Esophagus squamous epithelium (tissue), 5 donors: ENCODE measurements at places on chromosomes 16 and 17.

GRCh38 chr17:77420095-77420803 is 279.5 kb downstream of the SEC14L1 start:
- DNase-seq, result no peak

GRCh38 chr16:22635357-22635761 is 124.7 kb downstream of the NPIPB5 start:
- DNase-seq, result no peak

DNA sequence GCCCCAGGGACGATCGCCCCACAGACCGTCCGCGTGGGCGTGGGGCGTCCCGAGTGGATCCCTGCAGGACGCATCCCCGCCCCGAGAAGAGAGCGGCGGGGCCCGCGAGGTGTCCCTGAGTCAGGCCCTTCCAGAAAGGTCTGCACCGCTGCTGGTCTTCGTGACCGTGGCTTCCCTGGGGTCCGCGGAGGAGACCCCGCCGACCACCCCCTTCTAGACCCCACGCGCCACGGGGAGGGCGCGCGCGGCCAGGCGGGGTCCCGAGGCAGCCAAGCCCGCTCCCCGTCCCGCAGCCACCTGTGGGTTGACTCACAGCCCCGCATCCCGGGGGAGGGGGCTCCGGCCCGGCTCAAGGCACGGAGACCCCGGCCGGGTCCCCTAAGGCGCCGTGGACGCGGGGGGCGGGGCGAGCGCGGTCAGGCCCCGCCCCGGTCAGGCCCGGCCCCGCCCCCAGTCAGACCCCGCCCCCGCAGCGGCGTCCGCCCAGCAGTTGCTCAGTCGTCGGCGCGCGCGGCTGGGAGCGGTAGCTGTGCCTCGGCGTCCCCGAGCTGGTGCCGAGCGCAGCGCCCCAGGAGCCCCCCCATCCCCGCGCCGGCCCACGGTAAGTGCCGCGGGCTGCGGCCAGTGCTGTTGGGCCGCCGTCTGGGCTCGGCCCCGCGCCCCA is at the start of gene BAIAP3:
Gene BAIAP3, plus strand, starts transcription at position 497 of the 664 bp plus-strand sequence. CDS start 4,905 bp downstream, outside the sequence.
- no peak for DNase-seq

DNA sequence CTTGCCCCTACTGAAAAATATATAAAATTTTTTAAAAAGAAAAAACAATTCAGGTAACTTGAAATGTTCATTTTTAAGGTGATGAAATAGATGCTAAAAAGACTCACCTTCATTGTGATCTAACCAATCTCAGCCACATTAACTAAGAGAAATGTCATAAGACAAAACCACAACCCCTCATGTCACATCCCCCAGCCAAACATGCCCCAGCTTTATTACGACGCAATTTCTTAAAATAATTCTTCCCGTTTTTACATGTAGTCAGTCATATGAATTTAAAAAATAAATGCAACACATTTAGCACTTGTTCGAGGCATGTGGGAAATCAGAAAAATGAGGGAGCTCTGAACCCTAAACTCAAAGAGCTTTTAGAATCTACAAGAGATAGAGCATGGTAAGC is 9.5 kb downstream of the AMFR start:
- DNase-seq, result no peak

- DNase-seq, result no peak
Observed at GRCh38 chr16:49700251-49701064, 155.5 kb downstream of the ZNF423 start.

- no peak for DNase-seq
Observed at GRCh38 chr16:30927789-30928378, 4.5 kb downstream of the FBXL19 start.

GRCh38 chr17:83151442-83152226 is 72.2 kb downstream of the METRNL start:
- no peak for DNase-seq

- DNase-seq, result peak; percentile 64
Observed at GRCh38 chr17:68205251-68205807, 42.5 kb upstream of the AMZ2 start.

DNA sequence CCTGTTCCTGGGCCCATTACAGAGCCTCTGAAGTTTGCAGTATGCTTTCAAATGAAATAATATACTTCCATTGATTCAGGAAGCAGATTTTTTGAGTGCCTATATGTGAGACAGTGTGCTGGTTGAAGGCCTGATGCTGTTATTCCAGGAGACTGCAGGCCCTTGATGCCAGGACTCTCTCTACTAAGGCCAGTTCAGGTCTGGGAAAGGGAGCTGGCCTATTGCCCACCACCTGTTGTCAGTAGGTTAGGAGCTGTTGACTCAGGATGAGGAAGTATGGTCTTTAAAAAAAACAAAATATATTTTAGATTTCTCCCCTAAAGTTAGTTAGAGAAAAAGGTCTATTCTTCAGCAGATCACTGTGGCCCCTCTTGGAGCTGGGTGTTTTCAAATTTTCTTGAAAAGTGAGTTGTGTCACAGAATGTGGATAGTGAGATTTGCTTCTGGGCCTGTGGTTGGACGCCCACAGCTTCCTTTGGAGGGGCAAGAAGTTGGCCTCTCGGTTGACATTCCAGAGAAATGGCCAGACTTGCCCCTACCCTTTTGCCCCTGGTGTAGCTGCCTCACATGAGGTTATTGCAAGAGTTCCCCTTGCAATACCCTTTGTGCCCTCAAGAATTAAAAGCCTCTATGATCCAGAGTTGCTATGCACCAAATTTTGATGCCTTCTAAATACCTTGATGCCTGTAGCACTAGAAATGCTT is 7.9 kb downstream of the ESRP2 start:
- no peak for DNase-seq

DNA sequence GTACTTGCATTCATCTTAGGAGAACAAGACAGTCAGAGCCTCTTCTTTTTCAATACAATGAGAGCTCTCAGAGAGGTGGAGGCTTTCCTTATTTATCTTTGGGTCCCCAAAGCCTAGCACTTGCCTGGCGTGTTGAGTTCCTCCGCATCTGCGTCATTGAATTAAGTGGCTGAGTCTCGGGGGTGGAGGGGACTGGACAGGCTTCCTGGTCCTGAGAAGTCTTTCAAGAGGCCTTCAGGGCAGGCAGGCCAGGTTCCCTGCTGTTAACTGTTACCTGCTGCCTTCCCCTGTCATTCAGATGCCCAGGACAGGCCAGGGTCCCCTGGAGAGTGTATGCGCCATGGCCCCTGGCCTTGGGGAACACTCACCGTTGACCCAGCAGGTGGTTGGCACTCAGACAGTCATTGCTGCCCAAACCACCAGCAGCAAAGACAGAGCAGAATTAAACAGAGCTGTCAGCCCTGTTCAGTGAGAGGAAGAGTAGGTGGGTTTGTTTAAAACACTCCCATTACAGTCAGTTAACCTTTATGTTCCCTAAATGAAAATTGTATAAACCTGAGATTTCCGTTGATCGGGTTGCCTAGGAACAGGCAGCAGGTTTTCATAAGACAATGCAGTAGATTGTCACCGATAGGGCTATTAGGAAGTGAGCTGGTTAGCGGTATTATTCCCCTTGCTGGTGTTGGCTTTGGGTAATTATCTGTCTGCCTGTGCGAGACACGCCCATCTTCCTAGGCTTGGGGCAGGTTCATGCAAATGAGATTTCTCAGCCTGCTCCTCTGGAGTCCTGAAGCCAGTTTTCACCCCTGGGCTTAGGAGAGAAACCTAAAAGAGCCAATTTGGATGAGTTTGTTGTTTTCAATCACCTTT is 132.7 kb downstream of the CCDC182 start:
- DNase-seq, result no peak

- DNase-seq, result no peak
Observed at GRCh38 chr17:76903631-76904030, 35.4 kb downstream of the MGAT5B start.

DNA sequence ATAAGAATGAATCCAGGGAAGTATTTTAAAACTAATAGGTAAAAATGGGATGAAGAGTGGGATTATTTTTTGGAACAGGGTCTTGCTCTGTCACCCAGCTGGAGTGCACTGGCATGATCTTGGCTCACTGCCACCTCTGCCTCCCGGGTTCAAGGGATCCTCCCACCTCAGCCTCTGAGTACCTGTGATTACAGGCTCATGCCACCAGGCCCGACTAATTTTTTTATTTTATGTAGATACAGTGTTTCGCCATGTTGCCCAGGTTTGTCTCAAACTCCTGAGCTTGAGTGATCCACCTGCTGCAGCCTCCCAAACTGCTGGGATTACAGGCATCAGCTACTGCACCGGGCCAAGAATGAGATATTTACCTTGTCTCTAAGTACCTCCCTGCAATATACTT is 22.1 kb downstream of the NSMCE1 start:
- DNase-seq, result no peak

- DNase-seq, result no peak
Observed at GRCh38 chr17:37856245-37856644, 68.0 kb upstream of the TBC1D3K start.

DNA sequence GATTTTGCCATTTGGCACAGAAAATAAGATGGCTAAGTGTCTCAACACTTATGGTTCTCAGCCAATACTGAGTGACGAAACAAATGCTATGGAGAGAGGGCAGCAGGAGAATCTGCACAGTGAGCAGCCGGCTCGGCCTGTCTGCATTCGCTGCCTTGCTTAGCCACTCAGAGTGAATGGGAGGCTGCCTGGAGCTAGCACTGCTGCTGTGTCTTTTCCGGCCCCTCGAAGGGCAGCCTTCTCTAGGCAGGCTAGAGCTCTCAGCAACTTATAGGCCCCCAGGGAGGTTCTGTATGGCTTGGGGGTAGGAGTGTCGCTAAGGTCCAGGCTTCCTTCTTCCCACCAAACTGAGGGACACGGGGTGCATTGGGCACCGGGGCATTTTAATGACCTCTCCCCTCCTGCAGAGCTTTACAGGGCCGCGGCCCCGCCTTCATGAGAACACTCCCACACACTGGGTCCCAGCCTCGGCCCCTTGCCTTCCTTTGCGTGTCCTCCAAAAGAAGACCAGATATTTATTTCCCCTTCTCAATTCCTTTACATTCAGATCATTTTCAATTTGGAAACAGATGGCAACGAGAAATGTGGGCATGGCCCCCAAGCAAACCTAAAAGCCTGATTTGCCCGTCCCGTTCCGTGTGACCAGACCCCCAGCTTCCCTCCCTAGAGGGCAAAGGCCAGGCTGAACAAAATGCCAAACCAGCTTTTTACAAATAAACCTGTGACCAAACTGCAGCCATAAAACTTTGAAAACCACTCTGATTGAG is 670.9 kb downstream of the TOX3 start:
- no peak for DNase-seq

DNA sequence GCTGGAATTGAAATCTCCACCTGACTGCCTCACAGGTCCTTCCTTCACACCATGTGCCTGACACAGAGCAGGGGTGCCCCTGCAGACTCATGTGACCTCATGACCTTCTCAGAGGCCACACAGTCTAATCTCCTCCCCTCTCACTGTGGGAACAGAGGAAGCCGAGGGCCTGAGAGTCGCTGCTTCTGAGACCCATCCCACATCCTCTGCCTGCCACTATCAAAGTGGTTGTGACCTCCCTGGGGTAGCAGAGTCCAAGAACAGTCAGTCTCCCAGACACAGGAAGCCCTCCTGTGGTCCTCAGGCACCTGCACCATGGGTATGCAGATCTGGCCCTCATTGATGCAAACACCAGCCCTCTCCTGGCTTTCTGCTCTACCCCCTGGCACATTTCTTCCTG is 78.5 kb downstream of the RAB11FIP4 start:
- no peak for DNase-seq

GRCh38 chr16:5433587-5433986 is 336.0 kb upstream of the EEF2KMT start:
- DNase-seq, result no peak

DNA sequence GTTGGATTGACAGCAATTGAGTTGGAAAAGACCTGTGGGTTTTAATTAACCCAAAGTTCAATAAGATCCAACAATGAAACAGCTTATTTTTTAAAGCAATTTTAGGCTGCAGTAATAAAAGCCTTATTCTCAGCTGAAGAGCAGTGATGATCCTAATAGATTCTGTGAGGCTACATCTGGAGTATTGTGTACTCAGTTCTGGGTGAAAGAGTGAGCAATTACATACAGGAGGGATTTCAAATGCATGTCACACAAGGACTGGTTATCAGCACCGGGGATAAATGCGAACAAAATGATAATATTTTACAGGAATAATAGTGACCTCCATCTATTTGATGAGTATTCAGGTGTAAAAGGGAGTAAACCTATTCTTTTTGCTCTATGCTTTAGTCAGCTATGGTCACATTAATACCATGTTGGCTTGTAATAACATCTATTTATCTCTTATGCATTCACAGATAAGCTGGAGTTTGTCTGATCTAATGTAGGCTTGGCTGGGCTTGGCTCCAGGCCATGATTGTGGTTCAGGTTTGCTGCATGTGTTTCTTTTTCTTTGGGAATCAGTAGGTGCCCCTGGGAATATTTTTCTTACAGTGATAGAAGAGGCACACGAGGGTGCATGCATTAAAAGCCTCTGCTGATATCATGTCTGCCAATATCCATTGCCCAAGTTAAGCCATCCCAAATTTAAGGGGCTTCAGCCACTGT is 22.2 kb upstream of the TOX3 start:
- DNase-seq, result no peak

DNA sequence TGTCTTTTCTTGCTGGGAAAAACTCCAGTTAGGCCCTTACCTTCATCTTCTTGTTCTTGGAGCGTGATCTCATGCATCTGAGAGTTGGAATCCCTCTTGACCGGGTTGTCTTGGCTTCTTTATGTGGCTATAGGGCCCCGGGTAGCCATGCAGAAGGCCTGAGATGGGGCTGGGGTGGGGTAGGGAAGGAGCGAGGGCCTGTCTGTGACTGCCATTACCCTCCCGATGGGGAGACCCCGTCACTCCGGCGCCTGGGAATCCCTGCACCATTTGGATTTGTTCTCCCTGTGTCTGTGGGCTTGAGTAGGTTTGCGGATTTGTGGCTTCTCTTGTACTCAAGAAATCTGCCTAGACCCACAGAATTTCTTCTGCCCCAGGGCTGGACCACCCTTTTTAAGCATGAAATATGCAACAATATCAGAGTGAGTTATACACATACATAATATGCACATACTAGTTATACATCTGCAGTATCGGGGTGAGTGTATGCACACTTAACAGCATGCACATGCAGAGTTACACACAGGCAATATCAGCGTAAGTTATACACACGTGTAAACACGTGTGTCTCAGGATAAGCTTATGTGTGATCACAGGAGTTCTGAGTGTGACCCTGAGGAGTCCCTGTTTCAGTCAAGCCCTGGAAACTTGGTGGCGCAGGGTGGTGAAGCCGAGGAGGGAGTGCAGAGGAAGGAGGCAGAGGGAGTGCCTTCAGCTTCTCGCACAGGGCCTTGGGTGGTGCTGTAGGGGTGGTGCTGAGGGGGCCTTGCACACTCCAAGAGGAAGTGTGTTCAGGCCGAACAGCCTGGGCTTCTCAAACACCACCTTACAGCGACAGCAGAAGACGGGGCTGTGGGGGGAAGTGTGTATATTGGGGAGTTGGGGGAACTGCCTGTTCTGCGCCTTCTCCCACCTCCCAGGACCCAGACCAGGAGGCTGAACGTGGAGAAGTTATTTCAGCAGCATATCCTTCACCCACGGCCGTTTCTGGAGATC is 18.5 kb downstream of the CCDC42 start:
- DNase-seq, result no peak

GRCh38 chr16:57791195-57791892 is 10.9 kb downstream of the KIFC3 start:
- DNase-seq, result no peak
